ENCODE measurements at places on chromosomes 1 and 21.

GRCh38 chr1:22154626-22155025 lies 11.7 kb upstream of the WNT4 start:
- DNase-seq, result no peak

- DNase-seq, result no peak
Measured at GRCh38 chr1:41687007-41687406, 202.5 kb upstream of the EDN2 start.

DNA sequence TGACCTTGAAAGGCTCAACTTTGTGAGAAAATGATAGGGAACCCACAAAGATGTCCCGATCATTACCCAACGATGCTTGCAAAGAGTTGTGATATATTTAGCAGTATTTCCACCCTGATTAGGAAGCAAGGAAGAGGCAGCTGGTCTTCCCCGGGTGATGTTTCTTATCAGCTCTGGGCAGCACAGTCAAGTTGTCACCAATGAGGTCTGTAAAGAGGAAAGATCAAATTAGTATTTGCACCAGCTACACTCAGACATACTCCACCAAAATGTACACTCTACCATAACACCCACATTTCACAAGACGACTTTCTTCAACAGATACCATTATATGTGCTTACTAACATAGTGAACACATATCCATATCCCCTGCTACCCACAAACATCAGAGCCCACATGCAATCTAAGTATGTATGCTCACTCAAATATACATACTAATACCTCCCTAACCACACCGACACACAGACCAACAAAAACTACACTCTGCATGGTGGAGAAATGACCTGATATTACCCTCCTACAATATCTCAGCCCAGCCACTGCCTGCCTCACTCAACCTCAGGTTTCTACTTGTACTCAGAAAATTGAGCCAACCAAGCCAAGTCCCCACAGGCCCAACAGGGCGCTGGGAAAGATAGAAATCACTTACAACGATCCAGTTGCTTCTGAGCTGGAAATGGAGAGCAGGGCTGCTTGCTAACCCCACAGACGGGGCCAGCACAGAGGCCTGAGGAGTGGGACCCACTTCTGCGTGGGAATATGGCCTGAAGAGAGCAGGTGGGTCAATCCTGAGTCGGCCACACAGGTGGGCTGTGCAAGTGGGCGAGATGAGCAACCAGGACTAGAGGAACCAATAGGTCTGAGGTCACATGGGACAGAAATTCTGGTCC lies 4.6 kb upstream of the BTG2 start:
- DNase-seq, result no peak

DNA sequence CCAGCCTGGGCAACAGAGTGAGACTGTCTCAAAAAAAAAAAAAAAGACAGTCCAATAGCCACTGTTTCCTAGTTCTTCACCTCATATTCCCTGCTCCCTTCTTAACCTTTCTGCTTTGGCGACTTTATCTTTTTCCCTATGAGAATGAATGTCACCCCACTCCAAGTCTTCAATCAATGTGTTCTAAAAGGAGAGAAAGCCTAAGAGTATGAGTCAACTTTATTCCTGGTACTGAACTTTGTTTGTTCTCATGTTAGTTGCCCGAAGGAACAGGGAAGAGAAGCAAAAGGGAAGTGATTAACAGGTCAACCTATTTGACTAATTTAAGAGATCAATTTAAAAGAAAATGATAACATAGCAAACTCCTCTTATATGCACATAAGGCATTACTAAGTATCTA lies 39.9 kb upstream of the SLC16A1 start:
- DNase-seq, result no peak

DNA sequence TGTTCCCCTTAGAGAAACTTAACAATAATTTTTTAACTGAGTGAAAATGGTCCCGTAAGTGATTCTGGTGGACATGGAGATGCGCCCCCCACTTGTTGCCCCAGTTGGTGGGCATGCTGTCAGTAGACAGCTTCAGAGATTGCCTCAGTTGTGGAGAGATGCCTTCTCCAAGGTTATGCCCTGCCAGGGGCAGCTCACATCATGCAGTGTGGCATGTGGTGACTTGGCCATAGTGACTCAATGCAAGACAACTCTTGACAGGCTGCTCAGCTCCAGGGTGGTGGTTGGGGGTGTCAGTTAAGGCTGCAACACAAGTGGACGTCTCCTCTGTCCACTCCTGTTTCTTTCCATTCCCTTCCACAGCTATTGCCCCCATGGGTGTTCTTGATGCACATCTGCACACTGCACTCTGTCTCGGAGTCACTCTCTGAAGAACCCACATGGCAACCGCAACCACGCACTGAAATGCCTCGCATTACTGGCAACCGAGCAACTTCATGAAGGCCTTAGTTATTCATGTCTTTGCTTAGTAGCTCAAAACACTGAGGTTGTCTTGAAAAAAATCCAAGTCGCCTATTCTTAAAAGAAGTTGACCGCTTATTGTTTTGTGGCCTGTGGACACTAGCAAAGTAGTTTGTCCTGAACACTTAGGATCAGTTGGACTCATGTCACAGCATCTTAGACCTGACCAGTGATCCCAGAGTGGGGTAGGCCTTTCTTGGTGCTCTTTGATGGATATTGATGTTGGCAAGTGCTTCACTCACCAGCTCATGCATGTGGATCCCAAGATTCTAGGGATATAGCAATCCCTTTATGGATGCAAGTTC lies 54.8 kb upstream of the USP1 start:
- DNase-seq, result no peak

DNA sequence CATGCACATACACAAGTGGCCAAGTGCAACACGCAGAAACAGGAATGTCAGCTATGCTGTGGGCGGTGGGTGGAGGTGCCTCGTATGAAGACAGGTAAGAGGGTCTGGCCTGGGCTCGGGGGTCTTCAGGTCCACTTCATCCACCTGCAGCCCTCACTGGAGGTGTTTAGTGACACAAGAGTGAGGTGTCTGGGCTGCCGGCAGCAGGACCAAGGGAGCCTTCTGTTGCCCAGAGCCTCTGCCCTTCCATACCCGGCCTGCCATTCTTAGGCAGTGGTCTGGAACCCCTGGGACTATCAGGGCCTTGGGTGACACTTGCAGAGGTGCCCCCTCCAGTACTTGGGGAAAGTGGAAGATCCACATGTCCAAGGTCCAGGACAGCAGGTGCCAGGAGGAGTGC lies 21.7 kb upstream of the ACTRT2 start:
- no peak for DNase-seq

GRCh38 chr1:185608177-185608576 lies 126.0 kb upstream of the HMCN1 start:
- no peak for DNase-seq

DNA sequence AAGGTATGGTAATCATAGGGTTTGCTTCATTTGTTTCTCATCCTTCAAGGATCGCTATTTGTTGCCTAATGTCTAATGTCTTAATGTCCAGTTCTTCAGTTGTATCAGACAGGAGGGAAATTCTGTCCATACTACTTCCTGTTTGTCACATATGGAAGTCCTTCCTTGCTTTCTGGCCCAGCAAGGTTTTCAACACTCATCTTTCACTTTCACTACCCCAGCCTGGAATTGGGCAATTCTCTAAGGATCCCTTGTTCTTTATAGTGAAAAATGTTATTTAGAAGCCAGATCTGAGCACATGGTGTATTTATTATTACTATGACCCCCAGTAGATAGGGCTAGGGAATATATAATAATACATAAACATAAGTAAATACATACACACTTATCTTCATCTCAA lies 50.6 kb upstream of the SLC35A3 start:
- DNase-seq, result no peak

- DNase-seq, result peak; percentile 38
Measured at GRCh38 chr1:43530483-43531106, at the start of gene PTPRF. Gene PTPRF, plus strand, starts transcription at chr1:43530883. Its CDS starts 14,193 bp downstream, at chr1:43545076.

GRCh38 chr1:66779475-66780078 lies 21.5 kb downstream of the INSL5 start:
- DNase-seq, result no peak

GRCh38 chr1:194052514-194053338 lies 866.3 kb upstream of the B3GALT2 start:
- no peak for DNase-seq

DNA sequence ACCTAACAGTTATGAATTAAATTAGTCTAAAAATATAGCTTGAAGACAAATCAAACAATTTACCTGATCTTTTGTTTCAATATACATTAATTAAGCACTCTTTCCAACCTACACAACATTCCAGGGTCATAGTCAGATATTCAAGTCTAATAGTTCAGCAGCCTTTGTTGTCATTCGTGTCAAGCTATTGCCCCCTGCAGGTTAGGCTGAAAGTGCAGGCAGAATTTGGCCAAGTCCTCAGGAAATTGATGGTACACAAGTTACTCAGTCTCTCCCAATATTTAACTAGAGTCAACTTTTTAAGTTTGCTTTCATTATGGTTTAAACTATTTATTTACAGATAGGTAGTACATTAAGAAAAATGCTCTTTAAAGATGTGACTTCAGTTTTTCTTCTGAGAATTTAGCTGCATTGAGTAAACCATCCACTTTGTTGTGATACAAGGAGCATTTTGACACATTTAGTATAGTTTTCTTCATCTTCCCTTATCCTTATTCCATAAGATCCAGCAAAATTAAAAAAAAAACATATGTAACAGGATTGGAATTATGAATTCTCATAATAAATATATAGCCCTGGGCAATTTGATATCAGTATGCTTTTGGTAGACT lies 130.3 kb upstream of the DPYD start:
- peak; percentile 70 for DNase-seq

GRCh38 chr1:21032741-21033140 lies 144.0 kb downstream of the EIF4G3 start:
- DNase-seq, result no peak

GRCh38 chr21:41418393-41418792 lies 7.6 kb upstream of the MX1 start:
- DNase-seq, result no peak

- peak; percentile 8 for DNase-seq
Measured at GRCh38 chr1:95084317-95085176, 11.8 kb upstream of the ALG14 start.

DNA sequence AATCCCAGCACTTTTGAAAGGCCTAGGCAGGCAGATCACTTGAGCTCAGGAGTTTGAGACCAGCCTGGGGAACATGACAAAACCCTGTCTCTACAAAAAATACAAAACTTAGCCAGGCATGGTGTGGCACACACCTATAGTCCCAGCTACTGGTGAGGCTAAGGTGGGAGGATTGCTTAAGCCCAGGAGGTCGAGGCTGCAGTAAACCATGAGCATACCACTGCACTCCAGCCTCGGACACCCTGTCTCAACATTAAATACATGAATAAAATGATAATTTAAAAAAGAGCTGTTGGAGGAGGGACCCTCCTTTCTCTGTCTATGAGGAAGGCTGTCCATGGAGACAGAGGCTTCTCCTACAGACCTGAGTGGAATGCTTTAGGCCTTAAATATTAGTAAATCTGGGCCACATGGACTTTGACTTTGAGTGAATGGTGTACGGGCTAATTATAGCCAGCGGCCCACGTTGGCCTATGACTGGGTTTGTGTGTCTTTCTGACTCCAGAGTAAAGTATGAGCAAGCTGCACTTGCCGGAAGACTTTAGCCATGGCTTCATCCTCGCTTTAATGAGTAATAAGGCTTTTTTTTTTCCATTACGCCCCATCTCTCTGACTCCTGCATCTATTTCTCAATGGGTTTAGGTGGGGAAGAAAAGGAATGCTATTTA lies 21.3 kb downstream of the RAB3B start:
- no peak for DNase-seq

GRCh38 chr1:226804907-226805759 lies 65.3 kb upstream of the PSEN2 start:
- DNase-seq, result no peak

DNA sequence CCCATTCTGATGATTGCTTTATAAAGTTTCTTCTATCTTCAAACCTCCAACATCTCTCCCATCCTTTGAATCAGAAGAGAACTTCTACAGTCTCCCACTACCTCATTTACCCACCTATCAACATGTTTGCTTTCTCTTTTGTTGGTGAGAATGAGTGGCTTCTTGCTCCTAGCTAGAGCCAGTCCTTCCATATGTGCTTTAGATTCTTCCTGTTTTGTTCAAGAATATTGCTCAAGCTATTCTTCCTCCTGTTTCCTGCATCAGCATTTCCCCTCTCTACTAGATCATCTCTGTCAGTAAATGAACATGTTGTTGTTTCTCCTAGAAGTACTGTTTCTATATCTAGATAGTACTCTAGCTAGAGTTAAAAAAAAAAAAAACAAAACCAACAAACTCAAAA lies 6.3 kb downstream of the ATF6 start:
- DNase-seq, result no peak

GRCh38 chr1:42747125-42747524 lies 7.1 kb upstream of the CLDN19 start:
- DNase-seq, result peak; percentile 45

All from activated naive CD8-positive, alpha-beta T cell treated with anti-CD3 and anti-CD28 coated beads, Interleukin-2, amount 50 U/mL, for 24 hours (primary cell).